SJCRH30 (cell line): ENCODE measurements at places on chromosomes 12 and 14. TPM values are rescaled to one million over a fixed set of nuclear protein-coding genes. Genes with fewer than 3 reads are reported as not detected.

DNA sequence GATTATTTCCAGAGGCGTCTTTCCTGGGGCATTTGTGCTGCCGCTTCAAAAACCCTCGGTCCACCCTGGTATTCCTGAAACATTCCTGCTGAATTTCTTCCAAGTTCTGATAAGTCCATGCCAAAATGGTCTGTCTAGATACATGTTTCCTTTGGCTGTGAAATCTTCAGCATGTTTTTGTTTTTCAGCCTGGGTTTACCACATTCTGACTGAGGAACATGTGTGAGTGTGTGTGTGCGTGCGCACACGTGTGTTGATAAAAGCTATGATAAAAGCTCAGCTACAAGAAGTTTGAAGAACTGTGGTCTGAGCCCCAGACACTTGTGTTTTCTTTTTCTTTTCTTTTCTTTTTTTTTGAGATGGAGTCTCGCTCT, 22.4 kb downstream of the ANKRD9 start:
- H3K27me3 ChIP-seq, result no peaks in the 10 kb centered on the region
- no peak for DNase-seq
- no peaks in the 10 kb centered on the region for H3K36me3 ChIP-seq
- peak overlapping the region; percentile 11; the same call in 1 of the 2 replicates for H3K27ac ChIP-seq
- no peaks in the 10 kb centered on the region for H3K4me1 ChIP-seq

MFAP5 gene
- 0.23 TPM in 1 of 2 replicates, not detected in the other for total RNA-seq

CISTR gene
- total RNA-seq, result not detected in 2 replicates

GRCh38 chr12:6334940-6335450, 6.9 kb downstream of the TNFRSF1A start:
- H3K4me3 ChIP-seq, result no peak overlapping the region
- peaks cover 19% of the 10 kb centered on the region for H3K36me3 ChIP-seq
- no peaks in the 10 kb centered on the region for H3K27me3 ChIP-seq
- H3K4me1 ChIP-seq, result peaks cover 20% of the 10 kb centered on the region
- DNase-seq, result no peak

GRCh38 chr12:15597125-15597830, 191.9 kb downstream of the EPS8 start:
- no peaks in the 10 kb centered on the region for H3K27me3 ChIP-seq
- H3K27ac ChIP-seq, result no peak overlapping the region
- H3K4me1 ChIP-seq, result peaks cover 12% of the 10 kb centered on the region
- H3K36me3 ChIP-seq, result no peaks in the 10 kb centered on the region

GRCh38 chr12:93370947-93371346, 6.8 kb upstream of the NUDT4 start:
- H3K36me3 ChIP-seq, result no peaks in the 10 kb centered on the region
- no peaks in the 10 kb centered on the region for H3K27me3 ChIP-seq
- no peak overlapping the region for H3K27ac ChIP-seq
- no peak overlapping the region for H3K4me3 ChIP-seq
- no peak for DNase-seq

DNA sequence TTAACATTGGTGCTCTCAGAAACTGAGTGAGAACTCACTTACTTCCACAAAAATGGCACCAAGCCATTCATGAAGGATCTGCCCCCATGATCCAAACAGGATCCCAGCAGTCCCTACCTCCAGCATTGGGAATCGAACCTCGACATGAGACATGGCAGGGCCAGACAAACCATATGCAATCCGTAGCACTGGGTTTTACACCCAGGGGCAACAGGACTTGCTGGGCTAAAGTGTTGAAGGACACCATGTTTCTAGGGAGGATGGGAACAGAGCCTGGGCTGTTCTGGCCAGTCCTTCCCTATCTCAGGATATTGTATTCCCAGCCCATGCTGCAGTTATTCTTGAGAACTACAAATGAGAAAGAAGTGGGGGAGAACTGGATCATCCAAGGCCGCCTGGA, 36.6 kb downstream of the SERPINA3 start:
- H3K27me3 ChIP-seq, result no peaks in the 10 kb centered on the region
- H3K36me3 ChIP-seq, result no peaks in the 10 kb centered on the region
- DNase-seq, result no peak
- no peaks in the 10 kb centered on the region for H3K4me1 ChIP-seq

GRCh38 chr14:70885343-70886022, 21.8 kb upstream of the PCNX1 start:
- no peaks in the 10 kb centered on the region for H3K27me3 ChIP-seq
- no peak for DNase-seq
- no peaks in the 10 kb centered on the region for H3K36me3 ChIP-seq

ESRRB gene
- total RNA-seq, result 0.20 TPM in 2 replicates

DNA sequence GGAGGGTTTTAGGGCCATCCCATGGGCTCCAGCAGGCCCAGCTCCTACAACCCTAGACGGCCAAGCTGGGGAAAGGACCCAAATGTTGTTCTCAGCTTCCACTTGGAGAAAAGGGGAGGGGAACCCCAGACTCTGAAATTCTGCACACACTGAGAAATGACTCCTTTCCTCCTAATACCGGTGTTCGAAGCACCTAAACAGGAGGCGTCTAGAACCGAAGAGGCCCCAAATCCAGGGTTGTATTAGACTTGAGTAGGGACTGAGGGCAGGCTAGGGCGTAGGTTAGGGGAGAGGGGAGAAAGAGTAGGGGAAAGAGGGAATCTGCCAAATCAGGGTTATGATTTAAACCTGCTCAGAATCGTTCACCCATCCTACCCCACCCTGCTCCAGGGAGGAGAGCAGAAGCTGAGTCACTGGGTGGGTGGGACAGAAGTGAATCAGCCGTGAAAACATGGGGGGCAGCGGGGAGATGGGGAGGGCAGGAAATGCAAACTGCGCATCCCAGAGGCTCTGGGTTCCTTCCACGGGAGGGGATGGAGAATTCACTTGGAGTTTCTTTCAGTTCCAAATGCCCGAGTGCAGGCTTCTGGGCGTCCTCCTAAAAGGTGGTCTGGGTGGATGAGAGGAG, 1.0 kb downstream of the IGFBP6 start:
- no peaks in the 10 kb centered on the region for H3K27me3 ChIP-seq
- peak; percentile 40 for DNase-seq
- H3K4me1 ChIP-seq, result peaks cover 9% of the 10 kb centered on the region
